GOT3 (cell line): ENCODE measurements at places on chromosomes 13 and 19.

- no peak for DNase-seq
Observed at GRCh38 chr19:4660181-4660791, 9.9 kb downstream of the MYDGF start.

GRCh38 chr13:112781287-112781686 lies 91.4 kb downstream of the ATP11A start:
- no peak for DNase-seq

GRCh38 chr13:67283637-67284036 lies 53.5 kb upstream of the PCDH9 start:
- DNase-seq, result no peak

- DNase-seq, result no peak
Observed at GRCh38 chr19:43207991-43208390, 2.6 kb upstream of the PSG4 start.

DNA sequence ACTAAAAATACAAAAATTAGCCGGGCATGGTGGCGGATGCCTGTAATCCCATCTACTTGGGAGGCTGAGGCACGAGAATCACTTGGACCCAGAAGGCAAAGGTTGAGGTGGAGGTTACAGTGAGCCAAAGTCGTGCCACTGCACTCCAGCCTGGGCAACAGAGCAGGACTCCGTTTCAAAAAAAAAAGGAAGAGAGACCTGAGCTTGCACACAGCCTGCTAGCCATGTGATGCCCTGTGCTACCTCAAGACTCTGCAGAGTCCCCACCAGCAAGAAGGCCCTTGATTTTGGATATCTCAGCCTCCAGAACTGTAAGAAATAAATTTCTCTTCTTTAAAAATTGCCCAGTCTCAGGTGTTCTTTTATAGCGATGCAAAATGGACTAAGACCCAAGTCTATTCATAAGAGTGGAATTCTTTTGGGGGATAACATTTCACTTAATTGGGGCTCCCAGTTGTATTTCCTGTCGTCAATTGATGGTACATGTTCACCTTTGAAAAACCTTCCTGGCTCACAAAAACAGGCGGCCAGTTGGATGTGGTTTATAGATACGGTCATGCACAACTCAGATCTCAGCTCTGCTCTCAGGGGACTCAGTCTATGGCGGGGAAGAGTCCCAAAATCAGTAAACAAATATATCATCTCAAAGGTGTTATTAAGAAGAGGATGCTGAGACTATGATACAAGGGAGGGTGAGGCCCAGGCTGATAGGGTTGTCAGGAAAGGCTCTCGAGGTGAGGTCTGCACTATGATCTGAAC lies 2.4 kb upstream of the CHERP start:
- DNase-seq, result no peak

DNA sequence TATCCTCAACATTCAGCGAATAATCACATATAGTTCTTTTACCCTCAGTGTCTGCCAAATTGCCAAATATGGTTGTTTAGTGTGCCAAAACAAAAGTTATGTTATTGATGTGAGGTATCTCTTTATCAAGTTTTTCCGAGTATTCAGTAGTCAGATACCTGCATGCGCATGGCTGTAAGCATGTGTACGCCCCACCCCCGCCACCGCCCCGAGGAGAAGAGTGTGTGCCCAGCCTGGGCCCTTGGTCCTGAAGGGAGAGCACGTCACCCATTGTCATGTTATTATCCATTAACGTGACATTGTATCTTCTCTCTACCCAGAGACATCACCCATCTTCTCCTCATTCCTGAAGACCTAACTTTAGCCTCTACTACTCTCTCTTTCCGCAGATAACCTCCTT lies 147.0 kb downstream of the SHISA2 start:
- DNase-seq, result no peak

DNA sequence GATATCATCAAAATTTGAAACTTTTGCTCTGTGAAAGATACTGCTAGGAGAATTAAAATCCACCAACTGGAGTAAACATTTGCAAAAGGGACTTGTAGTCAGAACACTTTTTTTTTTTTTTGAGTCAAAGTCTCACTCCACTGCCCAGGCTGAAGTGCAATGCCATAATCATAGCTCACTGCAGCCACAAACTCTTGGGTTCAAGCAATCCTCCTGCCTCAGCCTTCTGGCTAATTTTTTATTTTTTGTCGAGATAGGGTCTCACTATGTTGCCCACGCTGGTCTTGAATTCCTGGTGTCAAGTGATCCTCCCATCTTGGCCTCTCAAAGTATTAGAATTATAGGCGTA lies 9.7 kb downstream of the ELAVL1 start:
- DNase-seq, result no peak

- no peak for DNase-seq
Observed at GRCh38 chr19:342801-343421, 1.7 kb downstream of the MIER2 start.

DNA sequence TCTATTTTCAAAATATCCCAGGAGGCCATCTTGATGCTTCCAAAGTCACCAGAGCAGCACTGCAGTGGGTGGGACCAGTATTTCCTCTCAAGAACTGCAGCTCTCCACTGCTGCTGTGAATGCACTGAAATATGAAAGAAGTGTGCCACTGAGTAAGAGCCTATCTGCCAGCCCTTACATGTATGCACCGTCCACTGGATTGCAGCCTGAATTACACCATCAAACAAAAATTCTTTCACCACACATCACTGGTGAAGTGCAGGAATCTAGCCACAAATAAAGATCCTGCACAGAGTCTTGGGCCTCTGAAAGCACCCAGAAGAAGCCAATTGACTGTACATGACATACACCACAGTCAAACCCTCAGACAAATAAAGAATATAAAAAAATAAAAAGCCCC lies 249.0 kb downstream of the LHFPL6 start:
- no peak for DNase-seq

- DNase-seq, result no peak
Observed at GRCh38 chr13:23966221-23966690, 69.0 kb upstream of the C1QTNF9B start.

- DNase-seq, result no peak
Observed at GRCh38 chr13:39144941-39145533, 106.8 kb downstream of the NHLRC3 start.

DNA sequence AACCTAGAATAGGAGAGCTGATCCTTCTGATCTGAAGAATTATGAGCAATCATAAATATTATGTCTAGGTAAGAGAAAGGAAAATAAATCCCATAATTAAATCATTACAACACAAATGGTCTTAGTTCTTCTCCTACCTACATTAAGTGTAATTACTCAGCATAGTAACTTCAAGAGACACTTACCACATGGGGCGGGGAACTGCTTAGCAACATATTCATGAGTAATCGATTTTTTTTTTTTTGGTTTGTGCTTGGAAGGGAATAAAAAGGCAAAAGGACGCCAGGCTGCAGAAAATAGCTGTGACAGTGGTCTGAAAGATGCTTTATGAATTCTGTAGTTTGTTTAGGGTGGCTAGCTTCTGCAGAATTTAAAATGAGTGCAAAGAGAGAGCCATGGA lies 103.3 kb upstream of the HTR2A start:
- no peak for DNase-seq

DNA sequence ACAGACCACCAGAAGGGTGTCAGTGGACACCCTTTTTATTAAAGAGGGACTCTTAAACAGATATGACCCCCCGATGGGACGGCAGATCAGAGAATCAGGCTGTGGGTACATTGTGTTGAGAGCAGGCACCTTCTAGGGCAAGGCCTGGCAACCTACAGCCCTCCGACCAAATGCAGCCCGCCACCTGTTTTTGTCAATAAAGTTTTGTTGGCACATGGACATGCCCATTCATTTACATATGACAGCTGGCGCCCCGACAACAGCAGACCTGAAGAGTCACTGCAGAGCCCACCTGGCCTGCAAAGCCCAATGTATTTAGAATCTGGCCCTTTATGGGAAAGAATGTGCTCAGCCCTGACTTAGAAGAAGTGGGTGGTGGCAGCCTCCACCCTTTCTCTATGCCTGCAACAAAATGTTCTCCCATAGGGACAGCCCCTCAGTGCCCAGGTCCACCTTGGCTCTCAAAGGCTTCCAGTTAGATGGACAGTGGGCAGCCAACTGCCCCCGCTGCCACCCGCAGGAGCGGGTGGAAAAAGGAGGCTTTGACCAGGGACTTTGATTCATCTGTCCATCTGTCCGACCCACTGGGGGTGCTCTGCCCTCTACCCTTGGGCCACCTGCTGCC lies 184.9 kb downstream of the PTPRS start:
- DNase-seq, result no peak
